Hypothalamus (tissue), 51 donors: ENCODE measurements at places on chromosomes 12 and 14.

- DNase-seq = no peak
These were observed 165.4 kb upstream of the PLEKHG7 start for GRCh38 chr12:92537290-92537960.

DNA sequence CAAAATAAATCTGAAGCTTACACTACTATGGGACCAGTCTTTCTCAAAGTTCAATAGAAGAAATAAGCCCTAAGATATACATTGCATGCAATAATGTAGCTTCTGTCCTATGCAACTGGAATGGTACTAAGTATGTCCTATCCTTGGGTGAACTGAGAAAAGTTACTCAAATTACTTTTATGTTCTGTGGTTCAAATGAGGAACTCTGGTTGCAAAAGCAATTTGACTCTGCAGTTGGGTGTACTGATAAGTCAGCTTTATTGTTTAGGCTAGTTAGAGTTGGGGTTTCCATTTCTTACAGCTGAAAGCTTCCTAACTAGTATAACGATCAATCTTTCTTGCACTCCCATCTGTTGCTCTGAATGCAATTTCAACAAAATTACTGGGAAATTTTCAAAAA is 29.2 kb downstream of the GPR135 start:
- DNase-seq = no peak

DNA sequence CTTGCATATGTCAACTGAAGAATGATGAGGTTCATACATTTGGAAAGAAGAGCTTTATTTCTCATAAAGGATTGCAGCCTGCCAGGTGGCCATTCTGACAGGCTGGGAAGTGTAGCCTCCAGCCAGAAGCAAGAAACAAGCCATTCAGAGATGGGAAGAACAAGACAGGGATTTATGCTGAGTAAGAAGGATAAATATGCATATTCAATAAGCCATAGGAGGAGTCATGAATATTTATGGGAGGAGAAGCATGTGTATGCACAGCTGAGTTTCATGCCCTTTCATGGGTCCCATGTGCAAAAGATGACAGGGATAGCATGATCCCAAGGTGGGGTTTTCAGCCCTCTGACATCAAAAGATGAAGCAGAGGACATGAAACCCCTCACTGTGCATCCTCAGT is 269.8 kb downstream of the TMEM132C start:
- DNase-seq = no peak

- no peak for DNase-seq
These were observed 82.1 kb upstream of the FSCB start for GRCh38 chr14:44589180-44589579.

- DNase-seq = no peak
These were observed 73.2 kb downstream of the DCAF5 start for GRCh38 chr14:69079747-69080146.

- DNase-seq = no peak
These were observed 12.7 kb downstream of the EML1 start for GRCh38 chr14:99805757-99806439.

DNA sequence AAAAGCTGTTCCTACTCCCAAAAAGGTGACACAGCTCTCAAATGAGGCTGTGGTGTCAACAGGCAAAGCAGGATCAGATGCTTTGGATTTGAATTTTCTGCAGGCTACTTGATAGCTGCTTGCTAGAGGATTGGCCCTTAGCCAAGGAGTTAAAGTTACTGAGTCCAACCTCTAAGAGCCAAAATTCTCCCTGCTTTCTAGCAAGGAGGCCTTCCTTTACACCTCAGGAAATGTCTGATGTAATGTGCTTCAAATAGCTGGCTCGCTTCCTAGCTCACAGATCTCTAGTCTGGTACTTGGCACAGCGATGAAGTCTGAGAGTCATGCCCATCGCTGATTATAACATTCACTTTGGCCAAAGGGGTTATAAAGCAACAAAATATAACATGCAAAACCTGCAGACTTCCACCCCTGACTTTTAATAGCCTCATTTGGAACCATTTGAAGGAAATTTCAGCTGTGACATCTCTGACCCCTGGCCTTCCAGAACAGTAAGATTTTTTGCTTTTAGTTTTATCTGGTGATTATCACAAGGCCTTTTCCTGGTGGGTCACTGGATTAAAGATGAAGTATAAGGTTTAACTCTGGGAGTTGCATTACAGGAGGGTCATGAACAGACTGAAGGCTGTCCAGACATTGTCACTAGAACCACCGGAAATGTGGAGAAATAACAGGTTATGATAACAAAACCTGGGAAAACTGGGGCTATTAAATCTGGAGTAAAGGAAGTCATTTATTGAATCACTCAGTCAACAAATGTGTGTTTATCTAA is 189.7 kb downstream of the EPS8 start:
- DNase-seq = no peak

GRCh38 chr14:22986508-22987054 is 4.2 kb upstream of the AJUBA start:
- DNase-seq = peak; percentile 33

DNA sequence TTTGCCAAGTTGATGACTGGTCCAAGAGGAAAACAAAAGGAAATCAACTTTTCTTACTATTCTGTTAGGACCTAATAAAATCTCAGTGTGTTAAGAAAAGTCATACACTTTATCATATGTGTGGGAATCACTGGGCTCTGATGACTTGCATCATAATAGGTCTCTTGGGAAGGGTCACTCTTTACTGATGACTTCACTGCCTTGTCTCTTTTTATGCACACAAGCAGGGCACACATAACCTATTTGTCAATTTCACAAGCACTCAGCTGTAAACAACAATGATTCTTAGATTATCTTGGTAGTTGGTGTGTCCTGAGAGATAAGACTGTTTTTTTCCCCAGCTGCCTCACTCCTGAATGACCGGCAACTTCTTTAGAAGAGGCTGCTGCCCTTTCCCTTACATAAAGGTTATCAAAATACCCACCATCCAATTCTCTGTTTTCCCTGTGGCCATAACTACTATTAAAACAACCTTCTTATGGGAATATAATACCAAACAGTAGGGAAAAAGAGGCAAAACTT is 50.9 kb upstream of the INSM2 start:
- DNase-seq = no peak

GRCh38 chr12:59088673-59089072 is 168.4 kb upstream of the LRIG3 start:
- no peak for DNase-seq

GRCh38 chr12:123754041-123754772 is 7.9 kb upstream of the DNAH10 start:
- DNase-seq = no peak

DNA sequence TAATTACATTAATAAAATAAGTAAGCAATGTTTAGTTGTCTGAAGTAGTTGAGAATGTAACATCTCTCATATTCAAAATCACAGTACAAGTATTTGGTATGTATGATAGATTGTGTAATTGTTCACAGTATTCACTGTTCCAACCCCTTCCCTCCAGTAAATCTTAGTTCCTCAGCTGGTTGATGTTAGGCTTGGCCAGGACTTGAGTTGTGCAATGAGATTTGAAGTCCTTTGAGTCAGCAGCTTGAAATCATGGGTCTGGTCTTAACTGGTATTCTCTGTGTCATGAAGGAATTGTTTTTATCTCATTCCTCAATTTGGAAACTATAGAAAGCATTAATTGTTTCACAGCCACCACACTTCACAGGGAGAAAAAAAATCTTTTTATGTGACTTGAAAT is 477.1 kb downstream of the FSCB start:
- no peak for DNase-seq

- no peak for DNase-seq
These were observed 16.7 kb downstream of the FNTB start for GRCh38 chr14:65003394-65003793.

GRCh38 chr12:47818467-47819137 is 1.1 kb downstream of the HDAC7 start:
- DNase-seq = no peak

DNA sequence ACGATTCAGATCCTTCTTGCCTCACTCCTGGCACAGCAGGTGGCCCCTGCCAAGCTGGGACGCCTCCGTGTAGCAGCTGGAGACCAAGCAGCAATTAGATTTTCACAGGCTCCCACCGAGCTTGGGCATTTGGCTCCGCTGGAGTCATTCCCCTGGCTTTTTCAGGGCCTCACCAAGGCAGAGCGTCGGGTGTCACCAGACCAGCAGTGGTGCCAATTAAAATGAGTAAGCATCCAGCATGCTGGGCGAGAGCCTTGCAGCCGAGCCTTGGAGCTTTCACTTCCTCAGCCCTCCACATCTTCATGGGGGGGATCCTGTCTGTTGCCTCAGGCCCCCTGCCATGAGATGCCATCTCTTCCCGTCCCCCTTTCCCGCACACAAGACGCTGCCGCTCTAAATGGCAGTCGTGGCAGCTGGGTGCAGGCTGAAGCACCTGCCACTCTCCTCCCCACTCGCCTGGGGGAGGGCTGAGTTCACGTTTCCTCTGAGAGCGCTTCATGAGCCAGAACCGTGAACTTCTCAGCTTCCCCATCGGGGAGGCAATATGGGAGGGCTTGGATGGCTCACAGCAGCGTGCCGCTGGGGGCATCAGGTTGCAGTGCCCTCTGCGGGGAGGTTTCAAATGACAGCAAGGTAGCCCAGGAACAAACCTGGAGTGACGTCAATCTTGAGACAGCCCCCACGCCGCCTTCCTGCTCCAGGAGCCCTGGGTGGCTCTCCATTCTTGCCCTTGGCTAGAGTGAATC is 11.7 kb downstream of the TPCN1 start:
- peak; percentile 62 for DNase-seq

DNA sequence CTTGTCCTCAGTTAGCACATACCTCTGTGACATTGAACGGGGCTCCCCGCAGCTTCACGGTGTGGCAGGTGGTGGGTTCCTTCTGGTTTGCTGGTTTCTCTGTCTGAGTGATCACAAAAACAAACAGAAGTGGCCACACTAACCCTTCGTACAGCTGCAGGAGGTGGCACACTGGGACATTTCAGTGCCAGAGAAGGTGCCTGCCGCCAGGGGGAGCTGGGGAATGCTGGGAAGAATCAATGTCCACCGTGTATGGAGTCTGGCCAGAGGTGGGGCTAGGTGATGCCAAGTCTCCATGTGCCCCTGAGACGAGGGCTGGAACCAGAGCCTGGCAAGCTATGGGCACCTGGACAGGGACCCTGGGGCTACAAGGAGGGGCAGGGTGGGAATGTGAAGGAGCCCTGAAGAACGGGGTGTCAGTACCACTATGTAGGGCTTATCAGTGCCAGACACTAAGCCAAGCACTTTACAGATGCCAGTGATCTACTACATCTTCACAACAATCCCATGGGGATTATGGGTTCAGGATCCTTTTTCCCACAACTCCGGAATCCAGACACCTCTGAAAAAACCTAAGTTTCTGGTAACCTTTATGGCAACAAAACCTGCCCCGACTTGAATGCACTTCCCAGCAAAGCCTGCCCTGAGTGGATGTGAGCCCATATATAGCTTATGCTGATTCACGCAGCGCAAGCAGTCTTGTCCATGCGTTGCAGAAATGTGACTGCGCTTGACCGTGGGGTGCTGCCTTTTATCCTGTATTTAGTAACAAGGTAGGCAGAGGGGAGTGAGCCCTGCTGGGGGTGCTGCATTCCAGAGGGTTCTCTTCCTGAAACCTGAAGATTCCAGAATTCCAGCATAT is 10.8 kb downstream of the RBM19 start:
- no peak for DNase-seq

GRCh38 chr12:8780389-8780788 is 42.0 kb upstream of the A2ML1 start:
- DNase-seq = no peak

DNA sequence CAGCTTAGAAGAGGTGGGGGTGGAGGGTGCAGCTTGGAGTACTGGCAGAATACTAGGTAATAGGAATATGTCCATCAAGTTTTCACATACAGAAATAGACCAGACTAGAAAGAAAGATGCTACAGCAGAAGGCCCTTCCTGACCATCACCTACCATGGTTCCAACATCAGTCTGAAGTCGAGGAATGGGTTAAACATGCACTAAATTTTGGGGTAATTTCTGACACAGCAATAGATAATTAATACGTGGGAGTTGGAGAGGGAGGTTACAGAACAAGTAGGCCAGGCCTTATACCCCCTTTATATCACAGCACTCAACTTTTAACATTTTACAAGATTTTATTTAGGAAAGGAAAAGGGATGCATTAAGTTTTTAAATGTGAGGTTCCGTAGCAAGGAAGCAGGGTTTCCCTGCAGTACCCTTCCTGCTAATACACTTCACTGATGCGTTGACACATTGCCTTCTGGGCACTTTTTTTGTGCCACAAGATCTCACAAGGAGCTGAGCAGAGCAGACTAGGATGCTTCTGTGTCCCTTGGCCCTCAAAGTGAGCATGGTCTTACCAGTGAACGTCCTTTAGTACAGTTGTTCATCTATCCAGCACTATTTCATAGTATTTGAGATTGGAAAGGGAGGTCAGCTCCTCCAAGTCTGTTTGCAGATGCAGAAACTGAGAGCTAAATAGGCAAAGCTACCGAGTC is 50.8 kb downstream of the EID3 start:
- DNase-seq = no peak

DNA sequence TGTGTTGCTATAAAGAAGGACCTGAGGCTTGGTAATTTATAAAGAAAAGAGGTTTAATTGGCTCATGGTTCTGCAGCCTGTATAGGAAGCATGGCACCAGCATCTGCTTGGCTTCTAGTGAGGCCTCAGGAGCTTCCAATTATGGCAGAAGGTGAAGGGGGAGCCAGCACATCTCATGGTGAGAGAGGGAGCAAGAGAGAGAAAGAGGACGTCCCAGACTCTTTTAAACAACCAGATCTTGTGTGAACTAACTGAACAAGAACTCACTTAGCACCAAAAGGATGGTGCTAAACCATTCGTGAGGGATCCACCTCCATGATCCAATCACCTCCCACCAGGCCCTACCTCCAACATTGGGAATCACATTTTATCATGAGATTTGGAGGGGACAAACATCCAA is 6.1 kb upstream of the SNAPC1 start:
- DNase-seq = no peak

GRCh38 chr14:91374287-91374878 is 43.2 kb downstream of the CCDC88C start:
- no peak for DNase-seq

GRCh38 chr12:6771509-6772330 is 600 bp upstream of the LAG3 start:
- DNase-seq = no peak

GRCh38 chr14:103518422-103519042 is 4.1 kb downstream of the CKB start:
- peak; percentile 81 for DNase-seq

DNA sequence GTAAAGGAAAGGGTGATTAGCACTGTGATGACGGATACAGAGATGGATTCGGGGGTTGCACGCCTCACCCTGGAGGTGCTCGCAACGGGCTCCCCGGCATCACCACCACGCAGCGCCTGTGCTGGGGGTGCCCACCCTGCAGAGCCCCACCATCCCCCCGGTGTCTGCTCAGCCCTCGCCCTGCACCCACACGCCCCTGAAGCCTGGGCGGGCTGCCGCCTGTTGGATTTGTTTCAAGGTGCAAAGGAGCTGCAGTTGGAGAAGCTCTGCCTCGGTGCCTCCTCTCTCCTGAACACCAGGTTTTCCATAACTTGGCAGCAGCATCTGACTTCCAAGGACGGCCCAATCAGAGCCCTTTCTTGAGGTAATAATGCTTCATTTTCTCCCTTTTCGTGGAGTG is 106.1 kb upstream of the TMEM132D start:
- no peak for DNase-seq

GRCh38 chr12:110201995-110202394 is 77.8 kb downstream of the IFT81 start:
- DNase-seq = no peak
